ENCODE measurements at places on chromosomes 16 and 17.

GRCh38 chr17:66268247-66268927 lies 34.0 kb upstream of the PRKCA start:
- no peak for DNase-seq

DNA sequence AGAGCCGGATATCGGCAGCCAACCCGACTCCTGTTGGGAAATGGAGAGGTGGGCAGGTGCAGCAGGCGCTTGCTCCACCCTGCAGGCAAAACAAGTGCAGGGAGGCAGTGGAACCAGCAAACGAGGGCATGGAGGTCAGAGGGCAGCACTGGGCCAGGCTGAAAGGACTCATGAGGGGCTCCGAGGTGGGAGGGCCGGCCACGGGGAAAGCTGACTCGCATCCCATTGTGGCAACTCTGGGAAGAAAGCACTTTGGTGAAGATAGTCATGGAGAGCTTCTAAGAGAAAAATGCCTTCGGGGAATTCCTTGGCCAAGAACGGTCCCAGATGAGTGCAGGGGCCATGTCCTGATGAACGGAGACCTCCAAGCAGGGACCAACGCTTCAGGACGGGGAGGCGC lies 4.4 kb downstream of the CYBC1 start:
- DNase-seq = no peak

DNA sequence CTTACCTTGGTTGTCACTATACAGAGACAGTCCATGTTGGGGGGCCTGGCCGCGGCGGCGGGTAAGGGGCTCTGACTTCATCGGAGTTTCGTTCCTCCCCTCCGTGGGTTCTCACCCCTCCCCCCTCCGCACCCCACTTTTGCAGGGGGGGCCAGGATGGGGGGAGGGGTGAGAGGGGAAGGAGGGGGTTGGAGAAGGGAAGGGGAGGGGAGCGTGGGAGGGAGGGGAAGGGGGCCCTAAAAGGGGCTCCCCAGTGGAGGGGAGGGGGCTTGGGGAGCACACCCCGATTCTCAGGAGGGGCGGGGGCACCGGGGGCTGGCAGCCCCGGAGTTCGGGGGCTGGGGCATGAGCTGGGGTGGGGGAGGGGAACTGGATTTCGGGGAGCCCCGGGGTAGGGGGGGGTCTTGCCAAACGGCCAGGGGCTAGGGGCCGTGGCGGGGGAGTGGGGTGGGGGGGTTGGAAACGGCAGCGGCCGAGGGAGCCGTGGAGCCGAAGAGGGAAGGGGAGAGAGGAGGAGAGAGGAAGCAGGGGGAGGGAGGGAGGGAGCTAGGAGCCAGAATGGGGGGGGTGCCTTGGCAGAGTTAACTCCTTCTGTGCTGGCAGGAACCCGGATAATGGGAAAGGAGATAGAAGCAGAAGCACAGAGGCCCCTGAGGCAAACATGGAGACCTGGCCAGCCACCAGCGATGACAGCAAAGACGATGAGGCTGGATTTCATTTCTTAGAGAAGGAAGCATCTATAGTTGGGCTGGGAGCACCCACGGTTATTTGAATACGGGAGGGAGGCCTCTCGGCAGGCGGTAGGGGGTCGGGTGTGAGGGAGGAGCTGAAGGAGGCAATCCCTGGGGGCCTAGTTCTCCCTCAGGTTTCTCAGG lies 2.3 kb downstream of the DLG4 start:
- peak; percentile 87 for DNase-seq

- no peak for DNase-seq
Observed at GRCh38 chr16:57607676-57608461, 20.6 kb upstream of the ADGRG1 start.

- DNase-seq = peak; percentile 76
Observed at GRCh38 chr16:30351586-30352419, 3.3 kb downstream of the CD2BP2 start.

GRCh38 chr17:28407974-28408306 lies 1.9 kb upstream of the SLC46A1 start:
- no peak for DNase-seq

GRCh38 chr16:4984174-4984990 lies 26.3 kb downstream of the SEC14L5 start:
- no peak for DNase-seq
